Fibroblast of skin of left biceps (primary cell): ENCODE measurements at places on chromosomes 5 and 9.
A peak's percentile ranks its signal among the peaks of the same experiment; 100 is the strongest.

- DNase-seq, result no peak
Measured at GRCh38 chr5:172207511-172207910, 13.5 kb downstream of the EFCAB9 start.

GRCh38 chr9:103530934-103531333 is 535.8 kb downstream of the CYLC2 start:
- no peak for DNase-seq

DNA sequence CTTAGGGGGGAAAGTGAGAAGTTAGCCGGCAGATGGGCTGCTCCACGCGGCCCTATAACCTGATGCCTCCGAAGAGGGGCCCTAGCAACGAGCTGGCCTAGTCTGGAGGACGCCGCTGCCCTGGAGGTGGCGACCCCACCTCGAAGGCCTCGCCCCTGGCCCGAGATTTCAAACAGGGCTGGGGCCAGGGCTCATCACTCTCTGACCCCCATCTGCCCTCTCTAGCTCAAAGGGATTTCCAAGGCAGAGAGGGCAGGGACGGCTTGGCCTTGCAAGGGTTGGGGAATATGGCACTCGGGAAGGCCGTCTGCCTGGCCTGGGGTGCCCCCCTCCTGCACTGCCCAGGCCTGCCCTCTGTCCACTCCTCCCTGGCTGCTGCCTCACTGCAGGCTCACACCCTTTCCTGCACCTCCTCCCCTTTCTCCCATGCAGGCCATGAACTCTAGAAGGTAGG is 25.5 kb upstream of the TIFAB start:
- no peak for DNase-seq

- peak; percentile 60 for DNase-seq
Measured at GRCh38 chr5:124628721-124629596, 117.5 kb downstream of the ZNF608 start.

DNA sequence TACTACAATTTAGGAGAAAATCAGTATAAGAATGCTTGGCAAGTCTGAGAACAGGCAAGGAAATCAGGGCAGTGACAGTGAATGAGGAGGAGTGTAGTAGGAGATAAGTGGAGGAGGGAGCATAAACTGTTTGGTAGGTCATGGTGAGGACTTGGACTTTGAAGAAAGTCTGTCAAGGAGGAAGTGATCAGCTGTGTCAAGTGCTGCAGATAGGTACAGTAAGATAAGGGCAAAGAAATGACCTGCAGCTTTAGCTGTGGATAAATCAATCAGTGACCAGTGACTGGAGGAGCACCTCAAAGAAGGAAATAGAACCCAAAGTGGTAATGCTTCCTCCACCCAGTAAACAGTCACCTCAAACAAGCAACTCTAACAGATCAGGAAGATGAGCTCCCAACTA is 106.3 kb downstream of the RAPGEF6 start:
- no peak for DNase-seq

DNA sequence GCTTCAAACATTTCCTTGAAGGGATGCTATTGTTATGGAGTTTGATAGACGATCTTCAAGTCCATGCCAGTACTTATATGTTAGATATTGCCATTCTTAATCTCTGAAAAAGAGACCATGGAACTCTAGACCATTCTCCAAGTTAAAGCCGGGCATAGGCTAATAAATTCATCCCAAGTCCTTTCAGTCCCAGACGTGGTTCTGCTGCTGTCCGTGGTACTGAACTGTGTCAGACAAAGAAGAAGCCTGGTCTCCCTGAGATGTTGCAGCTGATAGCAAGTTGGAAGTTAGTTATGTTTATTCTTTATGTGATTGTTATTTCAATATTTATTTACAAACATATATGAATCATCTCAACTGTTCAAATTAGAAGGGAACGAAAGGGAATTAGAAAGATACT is 158.7 kb downstream of the NMUR2 start:
- DNase-seq, result no peak

GRCh38 chr5:135157421-135158313 is 123.6 kb upstream of the PITX1 start:
- no peak for DNase-seq

DNA sequence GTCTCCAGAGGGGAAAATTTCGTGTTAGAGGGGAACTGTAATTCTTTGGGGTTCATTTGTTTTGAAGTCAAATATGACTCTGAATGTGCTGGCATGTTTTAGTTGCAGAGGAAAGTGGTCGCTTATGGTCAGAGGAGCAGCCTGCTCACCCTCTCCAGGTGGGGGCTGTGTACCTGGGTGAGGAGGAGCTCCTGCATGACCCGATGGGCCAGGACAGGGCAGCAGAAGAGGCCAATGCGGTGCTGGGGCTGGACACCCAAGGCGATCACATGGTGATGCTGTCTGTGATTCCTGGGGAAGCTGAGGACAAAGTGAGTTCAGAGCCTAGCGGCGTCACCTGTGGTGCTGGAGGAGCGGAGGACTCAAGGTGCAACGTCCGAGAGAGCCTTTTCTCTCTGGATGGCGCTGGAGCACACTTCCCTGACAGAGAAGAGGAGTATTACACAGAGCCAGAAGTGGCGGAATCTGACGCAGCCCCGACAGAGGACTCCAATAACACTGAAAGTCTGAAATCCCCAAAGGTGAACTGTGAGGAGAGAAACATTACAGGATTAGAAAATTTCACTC is 13.5 kb downstream of the TXNDC15 start:
- DNase-seq, result no peak

GRCh38 chr9:132201139-132201538 is 39.3 kb downstream of the NTNG2 start:
- DNase-seq, result no peak

GRCh38 chr9:136618580-136619547 is 43.9 kb upstream of the EGFL7 start:
- DNase-seq, result no peak

GRCh38 chr5:78640662-78641474 is 7.7 kb downstream of the LHFPL2 start:
- no peak for DNase-seq

DNA sequence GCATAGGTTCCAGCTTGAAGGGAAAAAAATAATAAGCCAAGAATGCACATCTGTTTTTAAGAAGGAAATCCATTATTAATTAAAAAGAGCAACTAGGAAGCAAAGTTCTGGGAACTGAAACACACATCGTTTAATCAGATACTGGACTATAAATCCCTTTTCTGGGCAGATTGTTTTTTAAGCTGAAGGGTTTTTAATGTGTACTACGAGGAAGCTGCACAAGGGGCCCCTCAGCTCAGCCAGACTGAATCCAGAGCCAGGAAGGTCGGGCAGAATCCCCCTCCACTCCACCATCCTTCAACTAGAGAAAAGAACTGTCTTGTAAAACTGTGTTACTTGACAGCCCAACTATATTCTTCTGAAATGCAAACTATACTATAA is 49.2 kb downstream of the ROR2 start:
- no peak for DNase-seq

GRCh38 chr5:176944268-176944667 is 45.1 kb upstream of the HK3 start:
- no peak for DNase-seq

GRCh38 chr5:145243016-145243415 is 592.1 kb downstream of the PRELID2 start:
- DNase-seq, result no peak

DNA sequence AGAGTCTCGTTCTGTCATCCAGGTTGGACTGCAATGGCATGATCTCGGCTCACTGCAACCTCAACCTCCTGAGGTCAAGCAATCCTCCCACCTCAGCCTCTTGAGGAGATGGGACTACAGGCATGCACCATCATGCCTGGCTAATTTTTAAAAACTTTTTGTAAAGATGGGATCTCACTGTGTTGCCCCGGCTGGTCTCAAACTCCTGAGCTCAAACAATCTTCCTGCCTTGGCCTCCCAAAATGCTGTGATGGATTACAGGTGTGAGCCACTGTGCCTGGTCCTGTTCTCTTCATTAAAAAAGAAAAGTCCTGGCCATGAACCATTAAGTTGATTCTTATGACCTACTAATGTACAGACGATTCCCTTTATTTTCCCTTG is 54.7 kb downstream of the ERAP1 start:
- no peak for DNase-seq

DNA sequence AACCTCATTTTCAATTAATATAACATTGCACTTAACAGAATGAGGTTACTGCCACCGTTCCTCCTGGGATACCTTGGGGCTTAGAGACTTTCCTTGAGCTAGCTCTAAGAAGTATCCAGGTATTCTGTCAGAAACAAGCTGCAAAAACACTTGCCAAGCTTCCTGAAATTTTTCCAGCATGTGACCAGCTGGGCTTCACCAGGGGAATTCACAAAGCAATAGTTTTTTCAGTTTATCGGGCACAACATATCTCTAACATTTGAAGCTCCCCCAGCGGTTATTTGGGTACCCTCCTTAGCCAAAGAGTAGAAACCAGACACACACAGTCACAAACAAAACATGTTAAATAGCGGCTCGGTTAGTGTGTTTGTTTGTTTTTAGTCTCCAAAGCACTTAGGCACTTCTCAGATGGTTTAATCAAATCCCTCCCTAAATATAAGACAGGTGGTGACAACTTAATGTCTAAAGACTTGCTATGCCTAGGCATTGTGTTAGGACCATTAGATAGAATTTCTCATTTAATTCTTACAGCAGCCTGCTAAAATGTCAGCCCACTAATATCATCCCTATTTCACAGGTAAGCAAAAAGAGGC is 278.2 kb downstream of the GLIS3 start:
- no peak for DNase-seq

GRCh38 chr9:127311239-127311741 is 46.7 kb downstream of the GARNL3 start:
- DNase-seq, result no peak

DNA sequence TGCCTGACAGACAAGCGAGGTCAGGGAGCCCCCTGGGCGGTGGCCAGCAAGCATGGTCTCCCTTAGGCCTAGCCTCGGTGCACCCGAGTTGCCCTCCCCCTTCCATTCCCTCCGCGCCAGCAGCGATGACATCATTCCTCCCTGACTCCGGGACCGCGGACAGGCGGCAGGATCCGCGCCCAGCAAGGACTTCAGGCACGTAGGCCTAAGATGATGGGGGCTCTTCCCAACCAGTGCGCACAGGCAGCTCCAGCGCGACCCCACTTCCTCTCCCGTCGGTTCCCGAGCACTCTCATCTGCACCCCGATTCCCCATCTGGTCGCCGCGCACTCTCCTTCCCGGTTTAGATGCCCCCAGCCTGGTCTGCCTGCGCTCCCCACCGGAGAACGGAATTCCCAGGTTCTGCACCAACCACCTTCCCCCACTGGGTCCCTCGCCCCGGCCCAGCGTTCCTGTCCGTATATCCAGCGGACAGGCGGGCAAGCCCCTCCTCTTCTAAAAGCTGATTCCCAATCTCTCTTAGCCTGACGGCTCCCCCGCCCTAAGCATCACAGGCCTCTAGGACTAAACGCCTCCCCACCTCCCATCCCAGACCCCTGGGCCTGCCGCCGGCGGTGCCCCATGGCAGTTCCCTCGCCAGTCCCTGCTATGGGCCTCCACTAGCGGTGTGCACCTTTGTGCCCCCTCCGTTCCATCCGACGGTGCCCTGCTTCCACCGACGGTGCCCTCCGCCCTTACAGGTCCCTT is 931 bp downstream of the FAM219A start:
- peak; percentile 35 for DNase-seq

DNA sequence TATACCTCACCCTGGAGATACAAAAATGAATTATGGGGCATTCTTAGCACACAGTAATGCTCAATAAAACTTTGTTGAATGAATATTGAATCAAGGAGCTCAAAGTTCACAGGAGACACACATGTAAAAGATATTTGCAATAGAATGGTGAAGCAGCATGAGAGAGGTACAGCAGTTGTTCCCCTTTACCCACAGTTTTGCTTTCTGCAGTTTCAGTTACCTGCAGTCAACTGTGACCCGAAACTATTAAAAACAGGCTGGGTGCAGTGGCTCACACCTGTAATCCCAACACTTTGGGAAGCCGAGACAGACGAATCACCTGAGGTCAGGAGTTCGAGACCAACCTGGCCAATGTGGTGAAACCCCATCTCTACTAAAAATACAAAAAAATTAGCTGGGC is 2.4 kb upstream of the OR5C1 start:
- DNase-seq, result no peak

DNA sequence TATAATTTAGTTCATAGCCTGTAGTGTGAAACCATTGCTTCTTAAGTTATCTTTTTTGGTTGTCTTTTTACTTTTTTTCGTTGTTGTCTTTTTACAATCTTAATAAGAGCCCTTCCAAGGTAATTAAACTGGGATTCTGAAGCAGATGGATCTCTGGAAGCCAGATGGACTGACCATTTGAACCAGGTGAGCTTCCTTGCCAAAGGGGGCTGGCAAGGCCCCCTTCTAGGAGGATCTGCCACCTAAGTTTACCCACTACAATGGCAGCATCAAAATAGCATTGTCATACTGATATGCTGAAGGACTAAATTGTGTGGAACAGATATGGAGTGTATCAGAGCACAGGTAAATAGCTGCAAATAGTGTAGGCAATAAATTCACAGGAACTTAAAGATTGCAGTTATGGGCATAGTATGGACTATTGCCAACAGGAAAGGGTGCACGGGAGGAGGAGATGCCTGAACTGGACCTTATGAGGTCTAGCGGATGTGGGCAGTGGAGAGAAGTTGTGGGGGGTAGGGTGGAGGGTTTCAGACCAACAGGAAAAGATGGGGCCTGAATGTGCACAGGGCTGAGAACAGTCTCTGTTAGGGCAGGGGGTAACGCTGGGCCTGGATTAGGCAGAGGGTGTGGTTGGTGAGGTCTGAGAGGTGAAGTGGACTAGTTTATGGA is 61.5 kb upstream of the CTXN3 start:
- DNase-seq, result no peak

DNA sequence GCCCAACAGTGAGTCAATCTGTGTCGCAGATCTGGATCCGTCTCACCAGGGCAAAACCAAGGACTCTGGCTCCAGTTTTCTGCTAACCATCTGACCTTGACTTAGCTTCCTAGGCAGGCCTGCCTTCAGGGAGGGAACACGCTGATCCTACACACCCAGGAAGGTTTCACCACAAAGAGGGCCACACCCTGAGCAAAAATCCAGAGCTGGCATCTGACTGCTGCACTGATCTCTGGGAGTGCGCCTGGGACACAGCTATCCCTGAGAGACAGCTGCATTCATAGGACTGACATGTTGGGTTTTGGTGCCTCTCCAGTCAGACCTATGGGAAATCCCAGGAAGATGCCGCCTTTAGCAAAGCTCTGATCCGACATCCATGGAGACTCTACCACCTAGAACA is 47.5 kb downstream of the CDK5RAP2 start:
- DNase-seq, result no peak

DNA sequence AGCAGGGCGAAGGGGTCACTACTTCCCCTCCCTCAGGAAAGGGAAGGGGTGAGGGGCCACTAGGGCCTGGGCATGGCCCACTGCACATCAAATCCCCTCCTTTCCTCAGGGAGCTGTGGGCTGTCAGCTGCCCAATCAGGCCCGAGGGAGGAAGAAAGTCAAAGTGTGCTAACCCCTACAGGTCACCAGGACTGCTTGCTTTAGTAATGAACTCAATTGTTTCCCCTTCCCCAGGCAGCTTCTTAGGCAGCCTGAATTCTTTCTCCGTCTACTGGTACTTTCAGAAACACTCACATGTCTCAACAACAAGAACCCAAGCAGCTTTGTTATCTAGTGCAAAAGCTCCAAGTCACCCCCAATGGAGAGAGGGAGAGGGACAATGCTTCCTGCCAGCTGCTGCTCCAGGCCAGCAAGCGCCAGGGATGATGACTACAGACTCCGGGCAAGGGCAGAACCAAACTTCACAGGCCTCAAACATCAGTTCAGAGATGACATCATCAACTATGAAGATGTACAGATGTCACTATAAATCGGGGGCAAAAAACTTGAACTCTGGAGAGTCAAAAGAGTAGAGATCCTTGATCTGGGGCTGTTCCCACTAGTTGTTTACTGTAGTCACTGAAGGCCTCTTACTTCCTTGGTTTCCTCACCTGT is 100.7 kb downstream of the SLIT3 start:
- no peak for DNase-seq
